Heart left ventricle (tissue), 16 donors: ENCODE measurements at places on chromosomes 7 and 10. TPM values are rescaled to one million over a fixed set of nuclear protein-coding genes. Genes with fewer than 3 reads are reported as not detected.

GRCh38 chr10:48457949-48458661 is 146.8 kb downstream of the ARHGAP22 start:
- H3K4me3 ChIP-seq: no peak overlapping the region
- no peaks in the 10 kb centered on the region for H3K27me3 ChIP-seq
- H3K36me3 ChIP-seq: no peaks in the 10 kb centered on the region
- DNase-seq: no peak
- H3K27ac ChIP-seq: no peak overlapping the region

DNA sequence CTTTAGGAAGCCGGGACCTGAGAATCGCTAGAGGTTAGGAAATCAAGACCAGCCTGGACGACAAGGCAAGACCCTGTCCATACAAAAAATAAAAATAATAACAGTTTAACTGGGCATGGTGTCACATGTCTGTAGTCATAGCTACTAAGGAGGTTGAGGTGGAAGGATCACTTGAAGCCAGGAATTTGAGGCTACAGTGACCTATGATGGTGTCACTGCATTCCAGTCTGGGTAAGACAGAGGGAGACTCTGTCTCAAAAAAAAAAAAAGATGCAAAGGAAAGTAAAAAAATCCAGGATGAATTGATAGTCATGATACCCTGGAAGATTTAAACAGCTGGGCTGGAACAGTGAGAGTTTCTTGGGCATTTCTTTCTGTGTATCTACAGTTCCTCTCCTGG is 463.2 kb downstream of the GALNT17 start:
- no peak overlapping the region for H3K27ac ChIP-seq
- no peaks in the 10 kb centered on the region for H3K36me3 ChIP-seq
- H3K4me1 ChIP-seq: no peaks in the 10 kb centered on the region
- H3K4me3 ChIP-seq: no peak overlapping the region

GRCh38 chr7:193481-194251 is 1.3 kb downstream of the FAM20C start:
- H3K4me1 ChIP-seq: no peaks in the 10 kb centered on the region
- no peaks in the 10 kb centered on the region for H3K27me3 ChIP-seq
- H3K4me3 ChIP-seq: peak overlapping the region; percentile 80
- peak overlapping the region; percentile 94 for H3K27ac ChIP-seq

DNA sequence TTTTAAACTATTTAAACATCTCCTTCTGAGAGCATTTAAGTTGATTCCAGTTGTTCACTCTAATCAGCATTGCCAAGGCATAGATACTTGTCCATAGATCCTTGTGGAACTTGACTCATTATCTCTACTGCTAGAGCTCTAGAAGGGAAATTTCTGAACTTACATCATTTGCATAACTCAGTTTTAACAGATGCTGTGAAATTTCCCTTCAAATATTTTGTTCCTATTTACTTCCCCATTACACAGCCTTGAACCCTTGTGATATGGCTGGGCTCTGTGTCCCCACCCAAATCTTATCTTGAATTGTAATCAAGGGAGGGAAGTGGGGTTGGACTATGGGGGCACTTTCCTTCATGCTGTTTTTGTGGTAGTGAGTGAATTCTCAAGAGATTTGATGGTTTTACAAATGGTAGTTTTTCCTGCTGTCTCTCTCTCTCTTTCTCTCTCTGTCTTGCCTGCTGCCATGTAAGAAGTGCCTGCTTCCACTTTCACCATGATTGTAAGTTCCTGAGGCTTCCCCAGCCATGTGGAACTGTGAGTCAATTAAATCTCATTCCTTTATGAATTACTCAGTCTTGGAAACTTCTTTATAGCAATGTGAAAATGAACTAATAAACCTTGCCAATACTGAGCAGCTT is 25.4 kb downstream of the INSIG1 start:
- H3K27me3 ChIP-seq: peaks cover 11% of the 10 kb centered on the region
- DNase-seq: no peak
- H3K4me3 ChIP-seq: no peak overlapping the region
- H3K27ac ChIP-seq: no peak overlapping the region

DNA sequence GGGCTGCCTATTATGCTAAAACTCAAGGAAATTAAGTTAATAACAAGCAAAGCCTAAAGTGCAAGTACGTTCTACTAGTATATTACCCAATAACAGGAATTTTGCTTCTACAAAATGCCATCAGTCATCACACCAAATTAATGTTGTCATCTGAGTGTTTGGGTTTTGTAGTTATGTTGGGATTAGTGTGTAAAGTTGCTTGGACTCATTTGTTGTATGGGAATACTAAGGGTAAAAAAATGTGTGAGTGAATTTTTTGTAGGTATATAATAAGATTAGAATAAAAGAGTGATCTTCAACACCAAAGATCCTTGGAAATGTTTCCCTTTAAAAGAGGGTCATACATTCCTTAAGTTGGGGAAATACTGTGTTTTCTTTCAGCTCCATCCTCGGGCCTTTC is 38.6 kb downstream of the NRP1 start:
- DNase-seq: no peak
- H3K27ac ChIP-seq: peak overlapping the region; percentile 53

- peaks cover under 1% of the 10 kb centered on the region for H3K27me3 ChIP-seq
- H3K27ac ChIP-seq: peak overlapping the region; percentile 12
- peaks cover 22% of the 10 kb centered on the region for H3K4me1 ChIP-seq
- H3K36me3 ChIP-seq: no peaks in the 10 kb centered on the region
- no peak overlapping the region for H3K4me3 ChIP-seq
Observed at GRCh38 chr10:98349508-98349922, 65.5 kb downstream of the PYROXD2 start.

DNA sequence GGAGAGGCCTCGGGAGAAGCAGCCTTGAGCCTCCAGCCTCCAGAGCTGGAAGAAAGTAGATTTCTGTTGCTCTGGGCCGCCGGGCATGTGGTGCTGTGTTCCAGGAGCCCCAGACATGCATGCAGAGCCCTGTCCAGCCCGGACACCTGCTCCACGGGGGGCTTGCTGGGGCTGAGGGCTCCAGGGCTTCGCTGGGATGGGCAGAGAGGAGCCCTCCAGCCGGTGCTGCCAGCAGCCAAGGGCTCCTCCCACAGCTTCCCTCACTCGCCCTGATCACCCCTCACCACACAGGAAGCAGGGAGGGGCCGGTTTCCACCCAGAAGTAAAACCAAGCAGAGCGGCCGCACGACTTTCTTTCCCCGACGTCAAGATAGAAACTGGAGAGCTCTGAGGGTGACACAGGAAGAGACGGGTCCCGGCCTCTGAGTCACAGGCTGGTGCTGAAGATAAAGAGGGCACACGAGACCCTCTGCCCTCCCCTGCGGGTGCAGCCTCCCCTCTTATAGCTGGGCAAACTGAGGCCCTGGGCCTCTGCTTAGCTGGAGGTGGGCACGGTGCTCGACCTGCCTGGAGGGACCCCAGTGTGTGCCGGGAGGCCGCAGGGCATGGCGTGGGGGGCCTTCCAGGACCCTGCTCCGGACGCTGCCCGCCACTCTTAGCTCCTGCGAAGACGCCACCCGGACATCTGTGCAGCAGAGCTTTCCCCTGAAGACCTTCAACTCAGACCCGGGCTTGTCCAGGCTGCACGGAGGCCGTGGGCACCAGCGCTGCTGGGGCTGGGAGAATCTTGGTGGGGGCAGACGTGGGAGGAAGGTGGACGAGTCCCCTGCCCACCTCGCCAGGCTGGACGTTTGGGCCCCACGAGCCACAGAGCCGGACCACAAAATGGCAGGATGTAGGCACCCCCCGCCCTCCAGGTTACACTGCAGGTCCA is 31.1 kb downstream of the ADAP1 start:
- H3K27ac ChIP-seq: no peak overlapping the region
- peaks cover 10% of the 10 kb centered on the region for H3K4me1 ChIP-seq
- DNase-seq: peak; percentile 74
- no peaks in the 10 kb centered on the region for H3K36me3 ChIP-seq
- no peaks in the 10 kb centered on the region for H3K27me3 ChIP-seq

DNA sequence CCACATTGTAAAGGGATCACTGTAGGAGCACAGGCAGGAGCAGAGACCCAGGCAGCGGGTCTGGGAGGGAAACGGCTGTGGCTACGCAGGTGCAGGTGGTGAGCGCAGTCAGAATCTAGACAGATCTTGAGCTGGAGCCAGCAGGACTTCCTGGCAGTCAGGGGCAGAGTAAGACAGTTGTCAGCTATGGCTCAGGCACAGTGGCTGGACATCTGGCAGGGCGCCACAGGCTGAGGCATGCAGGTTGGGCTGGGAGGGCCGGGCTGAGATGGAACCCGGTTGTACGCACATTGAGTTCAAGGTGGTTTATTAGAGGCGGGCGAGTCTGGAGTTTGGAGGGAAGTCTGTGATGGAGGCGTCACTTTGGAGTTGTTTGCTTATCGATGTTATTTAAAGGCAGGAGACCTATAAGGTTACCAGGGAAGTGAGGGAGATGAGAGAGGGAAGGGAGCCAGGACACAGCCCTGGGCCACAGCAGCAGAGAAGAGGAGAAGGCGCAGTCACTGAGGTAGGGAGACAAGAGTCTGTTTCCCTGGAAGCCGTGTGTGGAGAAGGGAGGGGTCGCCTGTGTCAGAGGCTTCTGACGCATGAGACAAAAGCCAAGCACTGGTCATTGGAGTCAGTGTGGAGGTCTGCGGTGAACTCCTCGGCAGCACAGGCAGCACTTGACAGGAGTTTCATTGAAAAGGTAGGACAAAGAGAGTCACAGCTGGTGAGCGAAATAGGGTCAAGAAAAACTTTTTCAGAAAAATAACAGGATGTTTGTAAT is 73.8 kb downstream of the LANCL2 start:
- H3K27ac ChIP-seq: no peak overlapping the region
- no peak overlapping the region for H3K4me3 ChIP-seq
- peak; percentile 65 for DNase-seq
- H3K27me3 ChIP-seq: no peaks in the 10 kb centered on the region
- peaks cover 35% of the 10 kb centered on the region for H3K4me1 ChIP-seq

DNA sequence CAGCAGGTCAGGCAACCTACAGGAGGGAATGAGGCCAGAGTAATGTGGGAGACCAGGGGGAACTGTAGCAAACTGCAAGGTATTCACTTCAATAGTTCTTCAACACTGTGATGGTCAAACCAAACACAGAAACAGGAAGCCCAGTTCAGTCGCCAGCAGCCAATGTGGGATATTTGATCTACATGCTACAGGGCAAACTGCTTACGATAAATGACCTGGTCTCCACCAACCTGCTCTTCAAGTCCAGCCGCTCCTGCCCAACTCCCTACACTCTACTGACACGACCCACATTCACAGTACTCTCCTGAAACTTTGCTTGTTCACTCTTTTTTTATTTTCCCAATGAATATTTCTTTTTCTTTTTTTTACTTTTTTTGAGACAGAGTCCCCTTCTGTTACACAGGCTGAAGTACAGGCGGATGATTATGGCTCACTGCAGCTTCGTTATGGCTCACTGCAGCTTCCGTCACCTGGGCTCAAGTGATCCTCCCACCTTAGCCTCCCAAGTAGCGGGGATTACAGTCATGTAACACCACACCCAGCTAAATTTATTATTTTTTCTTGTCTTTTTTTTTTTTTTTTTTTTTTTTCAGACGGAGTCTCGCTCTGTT is 42.1 kb downstream of the MDH2 start:
- H3K4me3 ChIP-seq: no peak overlapping the region
- H3K36me3 ChIP-seq: no peaks in the 10 kb centered on the region
- no peaks in the 10 kb centered on the region for H3K27me3 ChIP-seq
- DNase-seq: no peak
- no peak overlapping the region for H3K27ac ChIP-seq
- H3K4me1 ChIP-seq: no peaks in the 10 kb centered on the region

GRCh38 chr10:110786172-110786571 is 85.6 kb upstream of the PDCD4 start:
- no peaks in the 10 kb centered on the region for H3K36me3 ChIP-seq
- no peak overlapping the region for H3K27ac ChIP-seq
- H3K4me3 ChIP-seq: no peak overlapping the region
- peaks cover 14% of the 10 kb centered on the region for H3K4me1 ChIP-seq

DNA sequence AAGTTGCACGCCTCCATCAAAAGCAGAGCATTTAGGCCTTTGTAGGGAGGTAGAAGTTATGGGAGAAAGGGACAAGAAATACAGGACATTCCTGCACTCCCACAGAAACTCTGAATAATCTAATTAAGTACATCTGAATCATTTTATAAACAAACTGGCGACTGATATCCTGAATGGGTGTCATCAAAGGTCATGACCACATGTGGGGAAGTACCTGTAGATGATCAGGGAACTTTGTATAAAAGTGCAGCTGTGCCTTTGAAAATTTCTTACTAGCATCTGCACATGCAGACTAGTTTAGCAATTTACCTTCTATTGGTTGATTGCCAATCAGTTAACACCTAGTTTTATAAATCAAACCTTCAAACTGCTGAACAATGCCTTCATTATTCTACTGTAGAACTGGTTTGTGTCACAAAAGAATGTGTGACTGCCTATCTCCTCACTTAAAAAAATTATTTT is 17.1 kb downstream of the STEAP4 start:
- H3K27ac ChIP-seq: no peak overlapping the region
- no peaks in the 10 kb centered on the region for H3K4me1 ChIP-seq
- no peak overlapping the region for H3K4me3 ChIP-seq
- no peaks in the 10 kb centered on the region for H3K27me3 ChIP-seq

- H3K27me3 ChIP-seq: no peaks in the 10 kb centered on the region
- no peaks in the 10 kb centered on the region for H3K36me3 ChIP-seq
- DNase-seq: no peak
- no peak overlapping the region for H3K4me3 ChIP-seq
- H3K27ac ChIP-seq: no peak overlapping the region
- H3K4me1 ChIP-seq: no peaks in the 10 kb centered on the region
Observed at GRCh38 chr7:82672078-82672477, 228.5 kb upstream of the CACNA2D1 start.

- H3K4me3 ChIP-seq: no peak overlapping the region
- no peak overlapping the region for H3K27ac ChIP-seq
- peaks cover 10% of the 10 kb centered on the region for H3K4me1 ChIP-seq
- DNase-seq: no peak
Observed at GRCh38 chr7:106038916-106039315, 73.2 kb downstream of the SYPL1 start.

- H3K4me1 ChIP-seq: no peaks in the 10 kb centered on the region
- H3K27me3 ChIP-seq: no peaks in the 10 kb centered on the region
- H3K27ac ChIP-seq: no peak overlapping the region
- no peak overlapping the region for H3K4me3 ChIP-seq
- no peak for DNase-seq
Observed at GRCh38 chr7:17248527-17248926, 49.9 kb upstream of the AHR start.

GRCh38 chr10:113151190-113151666 is 201.2 kb downstream of the TCF7L2 start:
- no peak overlapping the region for H3K4me3 ChIP-seq
- DNase-seq: no peak
- H3K27ac ChIP-seq: peak overlapping the region; percentile 30
- H3K27me3 ChIP-seq: no peaks in the 10 kb centered on the region

The GOLGA7B gene
- 0.19 TPM for polyA plus RNA-seq

The LBX1 gene
- polyA plus RNA-seq: not detected

The EXOC4 gene
- polyA plus RNA-seq: 16.4 TPM

The XRCC2 gene
- 0.23 TPM for polyA plus RNA-seq

The CHRM2 gene
- polyA plus RNA-seq: 25.9 TPM

The ADCY1 gene
- 0.73 TPM for polyA plus RNA-seq

The APBB1IP gene
- 1.7 TPM for polyA plus RNA-seq

The ARHGAP22 gene
- 1.5 TPM for polyA plus RNA-seq

The COBL gene
- polyA plus RNA-seq: 25.9 TPM

The NAMPT gene
- polyA plus RNA-seq: 234 TPM

The POU6F2 gene
- 0.03 TPM for polyA plus RNA-seq
